ENCODE measurements at places on chromosomes 2 and 18.

- no peak for DNase-seq
These were observed 552.8 kb upstream of the NRP2 start for GRCh38 chr2:205129531-205129930.

DNA sequence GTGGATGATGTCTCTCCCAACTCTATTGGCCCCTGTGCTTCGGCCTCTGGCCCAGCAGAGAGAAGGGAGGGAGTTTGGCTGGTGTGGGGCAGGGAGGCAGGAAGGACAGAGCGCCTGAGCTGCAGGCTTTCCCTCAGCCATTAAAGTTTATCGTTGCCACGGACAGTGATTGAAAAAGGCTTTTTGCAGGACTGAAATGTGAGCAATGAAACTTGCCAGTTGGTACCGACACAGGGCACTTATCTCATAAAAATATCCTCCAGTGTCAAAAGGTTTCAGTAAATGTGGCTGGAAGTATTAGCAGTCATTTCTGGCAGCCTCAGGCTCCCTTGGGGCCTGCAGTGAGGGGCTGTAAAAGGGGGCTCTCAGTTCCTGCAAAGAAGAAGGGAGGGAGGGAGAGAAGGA lies 169.2 kb downstream of the GLI2 start:
- no peak for DNase-seq

DNA sequence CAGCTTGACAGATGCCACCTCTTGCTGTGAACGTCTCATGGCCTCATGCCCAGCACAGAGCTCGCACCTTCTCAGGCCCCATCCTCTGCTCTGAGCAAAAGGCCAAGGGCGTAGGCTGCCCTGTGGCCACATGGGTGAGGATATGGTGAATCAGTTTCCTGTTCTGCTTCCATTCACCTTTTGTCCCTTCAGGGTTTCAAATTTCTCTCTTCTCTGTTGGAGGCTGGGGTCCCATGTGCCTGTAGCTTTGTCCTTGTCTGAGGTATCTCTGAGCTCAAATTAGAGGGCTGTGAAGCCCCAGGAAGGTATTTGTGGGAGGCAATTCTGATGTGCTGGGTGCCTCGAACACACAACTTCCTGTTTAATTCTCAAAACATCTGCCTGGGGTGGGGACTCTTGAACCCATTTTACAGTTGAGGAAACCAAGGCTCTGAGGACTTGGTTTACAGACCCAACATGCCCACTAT lies 29.0 kb downstream of the ZAP70 start:
- DNase-seq: peak; percentile 48

GRCh38 chr2:123500346-123500745 lies 524.7 kb upstream of the CNTNAP5 start:
- DNase-seq: no peak

DNA sequence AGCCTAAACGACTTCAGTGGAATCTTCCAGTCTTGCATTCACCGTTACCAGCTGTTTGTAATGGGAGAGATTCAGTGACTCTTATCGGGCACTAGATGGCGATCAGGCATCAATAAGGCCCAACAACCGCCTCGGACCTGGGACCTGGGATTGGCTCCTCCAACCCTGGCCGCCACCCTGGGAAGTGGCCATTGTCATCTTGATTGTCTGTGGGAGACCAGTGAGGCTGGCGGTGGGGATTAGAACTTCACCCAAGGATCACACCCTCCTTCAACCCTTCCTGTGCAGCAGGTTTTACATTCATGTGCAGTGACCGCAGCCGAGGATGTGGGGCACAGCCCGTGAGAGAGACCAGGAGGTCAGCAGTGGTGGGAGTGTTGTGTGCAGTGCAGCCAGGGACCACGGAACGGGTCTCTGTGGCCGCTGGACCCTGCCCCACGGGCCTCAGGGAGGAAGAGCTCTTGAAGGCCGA lies 85.3 kb downstream of the SPP2 start:
- peak; percentile 72 for DNase-seq

DNA sequence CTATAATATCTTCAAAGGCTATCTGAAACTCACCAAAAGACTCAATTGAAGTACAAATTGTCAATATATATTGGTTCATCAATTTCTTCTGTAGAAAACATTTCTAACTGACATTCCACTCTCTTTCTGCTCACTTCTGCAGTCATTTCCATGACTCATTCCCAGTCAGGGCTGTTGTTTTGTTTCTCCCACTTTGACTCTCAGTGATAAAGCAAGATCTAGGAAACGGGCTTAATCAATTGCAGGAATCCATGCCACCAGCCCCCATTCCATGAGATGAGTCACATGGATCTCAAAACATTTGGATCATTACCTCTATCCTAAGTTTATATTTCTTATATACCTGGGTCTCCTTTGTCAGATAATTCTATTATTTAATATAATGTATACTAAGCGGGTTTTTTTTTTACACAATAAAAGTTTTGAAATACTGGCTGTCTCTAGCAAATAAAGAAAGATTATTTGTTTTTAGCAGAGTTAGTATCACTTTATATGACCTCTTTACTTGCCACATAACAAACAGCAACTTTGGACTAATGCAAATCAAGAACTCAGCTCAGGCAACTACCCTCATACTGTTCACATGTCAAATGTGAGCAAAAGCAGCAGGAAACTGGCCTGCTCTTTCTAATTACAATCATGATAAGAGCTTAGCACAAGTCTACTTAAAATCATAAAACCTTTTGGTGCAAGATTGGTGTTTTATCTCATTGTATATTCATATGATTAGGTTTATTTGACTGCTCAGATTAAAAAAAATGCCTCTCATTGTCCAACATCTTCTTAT lies 251.1 kb upstream of the PIK3C3 start:
- DNase-seq: no peak

- DNase-seq: no peak
These were observed 134.7 kb upstream of the SMIM21 start for GRCh38 chr18:75562216-75562615.

- DNase-seq: no peak
These were observed 20.2 kb downstream of the CLK1 start for GRCh38 chr2:200843993-200844948.

GRCh38 chr2:62194558-62195420 lies 1.1 kb upstream of the B3GNT2 start:
- no peak for DNase-seq

DNA sequence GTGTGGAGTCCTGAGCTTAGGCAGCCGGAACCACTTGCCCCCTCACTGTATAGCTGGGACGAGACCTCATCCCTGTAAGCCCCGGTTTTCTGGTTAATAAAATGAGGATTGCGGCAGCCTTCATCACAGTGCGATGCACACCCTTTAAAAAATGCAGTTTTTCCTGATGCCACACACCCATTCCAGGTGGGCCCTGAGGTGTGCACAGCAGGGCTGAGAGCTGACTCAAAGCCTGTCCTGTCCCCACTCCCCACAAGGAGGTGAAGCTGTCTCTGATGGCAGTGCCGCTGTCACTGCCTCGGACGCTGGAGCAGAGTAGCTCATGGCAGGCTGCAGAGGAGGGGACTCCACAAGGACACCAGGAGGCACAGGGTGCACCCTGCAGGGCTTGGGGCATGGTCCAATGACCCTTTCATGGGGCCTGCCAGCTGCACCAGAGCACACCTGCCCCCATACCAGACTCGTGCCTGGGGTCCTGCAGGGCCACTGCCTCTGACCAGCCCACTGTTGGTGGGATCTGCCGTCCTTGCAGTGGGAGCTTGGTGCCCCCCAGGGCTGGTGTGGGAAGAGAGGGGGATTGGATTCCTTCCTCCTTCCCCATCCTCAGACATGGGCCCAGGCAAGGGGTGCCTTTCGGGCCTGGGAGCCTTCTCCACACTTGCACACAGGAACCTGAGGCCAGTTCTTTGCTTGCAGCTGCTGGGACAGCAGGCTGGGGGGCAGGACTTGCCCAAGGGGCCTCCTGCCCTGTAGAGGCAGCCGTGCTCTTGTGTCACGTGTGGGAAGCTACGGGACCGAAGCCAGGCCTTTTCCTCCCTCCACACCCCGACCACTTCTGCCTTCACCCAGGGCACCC lies 22.8 kb downstream of the GPC1 start:
- DNase-seq: no peak

DNA sequence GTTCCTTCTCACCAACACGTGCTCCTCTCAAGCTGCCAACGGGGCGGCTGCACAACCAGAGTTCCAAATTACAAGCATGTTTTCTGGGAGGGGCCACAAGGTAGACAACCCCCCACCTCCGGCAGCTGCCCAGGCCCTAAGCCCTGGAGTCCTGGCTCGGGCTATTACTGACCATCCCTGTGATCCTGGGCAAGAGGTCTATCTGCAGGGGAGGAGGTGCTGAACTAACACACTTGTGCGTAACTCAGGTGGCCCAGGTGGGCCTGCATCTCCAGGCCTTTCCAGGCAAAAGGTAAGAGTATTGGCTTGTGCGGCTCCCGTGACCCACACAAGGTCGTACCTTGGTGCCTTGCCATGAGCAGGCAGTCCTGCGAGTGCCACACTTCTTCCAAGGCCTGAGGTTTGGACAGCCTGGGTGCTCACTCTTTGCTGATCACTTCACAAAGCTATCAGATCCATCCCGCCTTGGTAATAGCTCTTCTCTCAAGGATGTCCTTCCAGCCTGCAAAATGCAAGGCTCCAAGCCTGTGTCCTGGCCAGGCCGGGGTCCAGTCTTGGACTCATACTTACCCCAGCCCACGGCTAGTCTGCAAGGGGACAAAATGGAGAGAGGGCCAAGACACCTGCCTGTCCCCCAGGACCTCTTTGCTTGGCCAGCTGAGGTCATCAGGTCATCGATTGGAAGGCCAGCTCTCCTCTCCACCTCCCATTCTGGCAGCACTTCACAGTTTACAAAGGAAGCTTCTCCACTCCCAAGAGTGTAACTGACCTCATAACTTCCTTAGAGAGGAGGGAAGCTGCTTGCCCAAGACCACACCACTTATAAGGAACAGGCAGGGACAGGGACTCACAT lies 33.9 kb downstream of the ADRA2B start:
- DNase-seq: no peak

DNA sequence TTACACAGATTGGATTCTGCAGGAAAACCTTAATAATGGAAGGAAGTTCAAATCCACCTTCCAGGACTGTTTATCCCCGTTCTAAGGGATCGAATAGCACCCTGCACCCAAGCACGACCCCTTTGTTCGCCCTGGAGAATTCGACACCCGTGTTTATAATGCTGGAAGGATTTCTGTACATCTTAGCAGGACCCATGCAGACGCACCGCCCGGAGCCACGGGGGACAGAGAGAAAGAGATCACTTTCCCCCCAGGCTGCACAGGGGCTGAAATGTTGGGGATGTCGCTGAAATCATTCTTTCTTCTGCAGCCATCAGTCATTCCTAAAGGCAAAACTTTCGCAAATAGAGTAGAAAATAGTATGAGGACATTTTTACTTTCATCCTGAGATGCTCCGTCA lies 238.7 kb upstream of the SALL3 start:
- no peak for DNase-seq

- DNase-seq: no peak
These were observed 131.5 kb downstream of the CPS1 start for GRCh38 chr2:210687786-210688470.

DNA sequence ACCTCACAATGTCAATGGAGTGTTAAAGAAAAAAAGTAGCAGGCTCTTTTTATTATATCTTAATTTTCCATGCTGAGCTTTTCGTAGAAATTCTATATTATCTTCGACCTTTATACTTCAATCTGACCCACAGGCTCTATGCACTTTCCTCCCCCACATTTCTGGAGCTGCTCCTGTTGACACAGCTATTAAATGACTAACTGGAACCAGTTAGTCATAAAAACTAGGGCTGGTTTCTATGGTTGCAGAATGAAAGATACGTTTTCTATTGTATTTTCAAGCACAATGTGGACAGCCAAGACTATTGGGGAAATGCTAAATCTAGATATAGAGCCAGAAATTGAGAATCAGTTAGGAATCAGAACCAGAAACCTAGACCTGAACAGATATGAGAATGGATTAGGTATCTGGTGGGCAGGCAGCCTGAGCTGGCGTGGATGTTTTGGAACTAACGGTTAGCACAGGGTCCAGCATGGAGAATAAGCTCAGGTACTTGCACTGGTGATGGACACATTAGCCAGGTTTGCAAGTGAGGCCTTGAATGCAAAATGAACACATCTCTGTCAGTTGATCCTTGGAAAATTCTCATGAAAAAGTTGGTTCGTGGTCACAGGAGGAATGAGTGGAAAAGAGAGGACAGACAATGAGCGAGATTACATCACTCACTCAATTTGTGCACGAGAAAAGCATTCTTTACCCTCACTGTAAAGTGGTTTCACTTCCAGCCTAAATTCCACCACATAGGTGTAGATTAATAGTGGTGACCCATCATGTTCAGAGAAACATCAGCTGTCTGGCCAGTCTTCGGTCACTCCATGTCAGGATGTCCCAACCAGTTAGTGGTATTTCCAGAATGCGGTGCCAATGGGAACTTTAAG lies 144.6 kb upstream of the EPHA4 start:
- DNase-seq: no peak

DNA sequence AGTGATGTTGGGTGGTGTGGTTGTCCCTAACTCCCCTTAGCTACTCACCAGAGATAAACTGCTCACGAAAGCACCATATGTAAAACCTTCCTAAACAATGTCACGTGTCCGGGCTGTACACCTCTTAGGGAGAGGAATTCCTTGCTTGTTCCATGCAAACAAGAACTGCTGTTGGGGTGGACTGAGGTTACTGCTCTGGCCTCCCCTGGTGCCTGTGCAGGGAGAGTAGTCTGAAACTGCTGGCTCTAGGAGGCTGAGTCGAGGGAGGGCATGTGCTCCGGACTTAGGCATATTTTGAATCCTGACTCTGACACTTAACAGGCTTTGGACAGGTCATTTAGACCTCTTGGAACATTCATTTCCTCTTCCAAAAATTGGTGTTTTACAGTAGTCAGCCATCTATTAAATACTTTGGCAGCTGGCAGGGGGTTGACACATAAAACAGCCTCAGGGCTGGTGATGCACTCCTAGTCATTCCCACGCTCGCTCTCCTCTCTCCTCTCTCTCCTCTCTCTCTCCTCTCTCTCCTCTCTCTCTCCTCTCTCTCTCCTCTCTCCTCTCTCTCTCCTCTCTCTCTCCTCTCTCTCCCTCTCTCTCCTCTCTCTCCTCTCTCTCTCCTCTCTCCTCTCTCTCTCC lies 10.6 kb downstream of the THNSL2 start:
- no peak for DNase-seq

- DNase-seq: no peak
These were observed 43.4 kb downstream of the ANXA4 start for GRCh38 chr2:69785358-69785757.
